ENCODE measurements at places on chromosomes 7 and 10.
A peak's percentile ranks its signal among the peaks of the same experiment; 100 is the strongest.

DNA sequence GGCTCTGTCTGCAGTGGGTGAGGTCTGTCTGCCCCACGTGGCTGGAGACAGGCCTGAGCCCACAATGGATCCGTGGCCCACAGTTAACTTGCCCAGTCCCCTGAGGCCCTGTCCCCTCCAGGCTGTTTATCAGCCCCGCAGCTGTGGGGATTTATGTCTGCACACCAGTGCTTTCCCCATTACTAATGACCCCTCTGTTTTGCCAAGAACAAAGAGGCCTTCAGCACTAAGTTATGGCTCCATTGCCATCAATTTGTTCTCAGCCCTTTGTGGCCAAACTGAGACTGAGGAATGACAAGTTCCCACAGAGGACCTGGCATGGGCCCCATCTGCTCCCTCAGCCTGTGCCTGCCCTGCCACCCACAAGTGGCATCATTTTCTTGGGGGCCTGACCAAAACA lies 138.2 kb downstream of the C10orf105 start:
- DNase-seq: no peak

- DNase-seq: no peak
These were observed 279.0 kb downstream of the ELFN1 start for GRCh38 chr7:1948887-1949680.

DNA sequence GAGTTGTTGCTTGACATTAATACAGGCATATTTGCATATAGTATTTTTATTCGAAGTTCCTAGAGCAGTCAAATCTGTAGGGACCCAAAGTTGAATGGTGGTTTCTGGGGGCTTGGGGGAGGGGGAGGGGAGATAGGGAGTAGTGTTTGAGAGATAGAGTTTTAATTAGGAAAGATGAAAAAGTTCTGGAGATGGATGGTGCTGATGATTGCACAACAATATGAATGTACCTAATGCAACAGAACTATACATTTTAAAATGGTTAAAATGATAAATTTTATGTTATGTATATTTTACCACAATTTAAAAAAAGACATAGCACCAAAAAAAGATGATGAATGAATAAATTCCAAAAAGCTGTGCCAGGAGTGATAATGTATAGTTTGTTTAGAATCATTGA lies 41.8 kb downstream of the STK31 start:
- DNase-seq: no peak

GRCh38 chr7:151252961-151253711 lies 4.6 kb upstream of the SMARCD3 start:
- DNase-seq: no peak

GRCh38 chr10:12397941-12398340 lies 48.6 kb downstream of the CAMK1D start:
- DNase-seq: no peak

- no peak for DNase-seq
These were observed 163.9 kb downstream of the CACNB2 start for GRCh38 chr10:18303851-18304801.

DNA sequence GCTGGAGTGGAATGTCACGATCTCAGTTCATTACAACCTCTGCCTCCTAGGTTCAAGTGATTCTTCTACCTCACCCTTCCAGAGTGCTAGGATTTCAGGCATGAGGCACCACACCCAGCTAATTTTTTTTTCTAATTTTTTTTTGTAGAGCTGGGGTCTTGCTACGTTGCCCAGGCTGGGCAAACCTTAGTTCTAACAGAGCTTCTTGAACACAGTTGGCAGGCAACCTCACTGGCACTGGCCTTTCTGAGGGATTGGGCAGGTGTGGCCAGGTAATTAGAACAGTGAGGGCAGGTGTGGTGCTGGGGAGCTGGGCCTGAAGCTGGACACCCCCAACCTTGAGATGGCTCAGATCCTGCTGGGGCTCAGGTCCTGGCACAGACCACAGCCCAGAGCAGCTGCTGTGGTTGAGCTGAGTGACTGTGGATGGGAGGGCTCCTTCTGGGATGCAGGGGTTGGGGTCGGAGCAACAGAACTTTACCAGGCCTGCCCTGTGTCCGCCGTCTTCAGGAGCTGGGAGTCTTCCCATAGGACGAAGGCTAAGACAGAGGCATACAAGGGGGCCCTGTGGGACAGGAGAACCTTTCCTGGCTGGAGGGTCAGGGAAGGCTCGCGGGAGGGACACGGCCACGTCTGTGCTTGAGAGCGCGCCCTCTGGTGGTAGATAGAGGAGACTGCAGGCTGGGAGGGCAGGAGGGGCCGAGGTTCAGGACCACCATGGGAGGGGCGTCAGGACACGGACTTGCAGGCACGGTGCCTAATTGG lies 48.2 kb downstream of the COL26A1 start:
- peak; percentile 34 for DNase-seq

DNA sequence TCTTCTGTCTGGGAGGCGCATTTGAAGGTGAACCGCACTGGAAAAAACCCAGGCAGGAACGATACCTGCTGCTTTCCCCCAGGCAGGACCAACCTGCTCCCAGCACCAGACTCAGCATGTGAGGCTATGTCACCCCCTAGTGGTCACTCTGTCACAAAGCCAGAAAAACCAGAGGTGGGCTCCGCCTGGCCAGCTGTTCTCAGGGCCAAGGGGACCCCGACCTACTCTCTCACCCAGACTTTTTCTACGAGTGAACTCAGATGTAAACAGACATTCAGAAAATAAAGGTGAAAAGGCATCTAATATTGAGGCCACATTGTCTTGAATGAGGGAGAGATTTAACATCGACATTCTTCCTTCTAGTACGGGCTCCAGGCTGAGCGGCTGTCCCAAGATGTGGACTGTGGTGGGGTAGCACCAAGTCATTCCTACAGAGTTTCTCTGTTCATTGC lies 117.3 kb downstream of the PRKAG2 start:
- DNase-seq: peak; percentile 71

DNA sequence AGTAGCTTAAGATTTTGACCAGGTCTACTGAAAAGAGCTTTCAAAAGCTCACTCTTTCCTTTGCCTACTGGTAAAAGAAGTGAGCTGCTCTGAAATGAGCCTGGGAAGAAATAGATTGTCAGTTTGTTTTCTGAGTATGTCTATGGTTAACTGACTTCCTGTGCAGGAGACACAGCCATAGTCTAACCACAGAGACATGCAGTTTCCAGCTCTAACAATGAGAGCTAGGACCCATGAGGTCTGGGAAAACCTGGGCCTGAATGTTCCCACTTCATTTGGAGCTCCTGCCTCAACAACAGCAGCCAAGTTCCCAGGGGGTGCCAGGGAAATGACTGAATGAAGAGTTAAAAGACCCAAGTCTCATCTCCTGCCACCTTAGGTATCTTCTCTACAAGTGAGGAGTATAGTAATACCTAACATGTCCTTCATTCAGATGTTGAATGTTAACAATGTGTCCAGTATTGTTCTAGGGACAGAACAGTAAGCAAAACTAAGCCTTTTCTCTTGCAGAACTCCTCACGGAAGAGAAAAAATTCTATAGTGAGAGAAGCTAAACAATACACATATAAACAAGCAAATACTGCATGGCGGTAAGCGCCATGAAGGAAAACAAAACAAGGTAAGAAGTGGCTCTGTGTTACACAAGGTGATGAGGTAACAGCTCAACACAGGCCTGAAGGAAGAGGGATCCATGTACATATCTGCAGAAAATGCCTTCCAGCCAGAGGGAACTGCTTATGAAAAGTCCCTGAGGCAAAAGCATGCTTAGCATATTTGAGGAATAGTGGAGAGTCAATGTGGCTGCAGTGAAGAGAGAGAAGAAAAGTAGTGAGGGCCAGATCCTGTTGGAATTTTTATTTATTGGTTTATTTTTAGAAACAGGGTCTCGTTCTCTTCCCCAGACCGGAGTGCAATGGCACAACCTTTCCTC lies 26.4 kb upstream of the ANKRD1 start:
- no peak for DNase-seq

GRCh38 chr10:99325281-99325680 lies 3.9 kb upstream of the CNNM1 start:
- DNase-seq: no peak

GRCh38 chr7:1156782-1157535 lies 3.0 kb downstream of the ZFAND2A start:
- DNase-seq: no peak

DNA sequence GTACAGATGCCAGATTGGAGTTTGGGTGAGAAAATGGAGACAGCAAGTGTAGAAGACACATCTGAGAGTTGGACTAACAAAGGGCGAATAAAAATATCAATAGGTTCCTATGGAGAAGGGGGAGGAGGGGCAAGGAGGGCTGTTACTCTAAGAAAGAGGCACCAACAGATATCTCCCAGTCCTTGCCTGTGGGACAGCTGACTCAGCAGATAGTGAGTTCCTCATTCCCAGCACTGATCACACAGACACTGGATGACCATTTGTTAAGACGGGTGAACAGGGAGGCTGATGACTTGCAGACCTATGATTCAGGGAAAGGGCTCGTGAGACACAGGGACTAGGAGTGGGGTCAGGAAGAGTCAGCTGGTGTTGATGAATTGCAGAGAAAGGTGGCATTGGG lies 5.7 kb upstream of the PRR15 start:
- DNase-seq: no peak

DNA sequence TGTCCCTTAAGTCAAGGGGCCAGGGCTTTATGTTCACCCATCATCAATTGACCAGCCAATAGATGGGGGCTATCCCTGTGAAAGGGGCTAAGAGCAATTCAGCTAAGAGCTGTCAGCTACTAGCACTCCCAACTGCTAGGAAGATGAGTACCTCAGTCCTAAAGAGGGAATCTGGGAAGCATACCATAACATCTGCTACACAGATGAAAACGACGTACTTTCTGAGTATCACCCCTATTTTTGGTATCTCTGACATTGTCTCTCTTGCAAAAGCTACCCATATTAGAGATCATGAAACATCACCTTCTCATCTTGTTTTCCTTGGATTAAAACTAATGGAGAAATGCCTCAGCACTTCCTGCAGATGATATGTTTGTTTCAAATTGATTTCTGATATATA lies 7.5 kb upstream of the SMNDC1 start:
- no peak for DNase-seq

- no peak for DNase-seq
These were observed 103.4 kb downstream of the PRTFDC1 start for GRCh38 chr10:24849051-24849450.

- no peak for DNase-seq
These were observed 16.3 kb upstream of the CHUK start for GRCh38 chr10:100245484-100246220.

GRCh38 chr7:41037691-41038090 lies 665.2 kb downstream of the INHBA start:
- no peak for DNase-seq

- DNase-seq: peak; percentile 6
These were observed 509.0 kb downstream of the GATA3 start for GRCh38 chr10:8563478-8563877.

DNA sequence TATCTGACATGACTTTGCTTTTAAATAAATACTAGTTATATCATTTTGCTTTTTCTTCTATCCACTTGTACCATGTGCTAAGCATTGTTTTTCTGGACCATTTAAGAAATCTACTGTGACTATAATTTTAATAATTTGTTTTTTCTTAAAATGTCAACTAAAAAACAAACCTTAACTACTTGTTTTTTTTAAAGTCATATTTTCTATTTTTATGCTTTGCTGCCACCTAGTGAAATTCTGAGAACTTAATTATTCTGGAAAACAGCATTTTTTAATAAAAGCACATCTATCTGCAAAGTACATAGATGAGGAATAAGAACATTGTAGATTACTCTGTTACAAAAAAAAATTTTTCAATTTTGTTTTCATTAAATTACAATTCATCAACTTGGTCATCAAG lies 47.4 kb downstream of the ORC5 start:
- peak; percentile 13 for DNase-seq

GRCh38 chr7:55073051-55073511 lies 54.3 kb downstream of the EGFR start:
- DNase-seq: no peak

All from CD4-positive, alpha-beta T cell treated with Interleukin-10 for 1 hour (primary cell).